T-helper 1 cell (primary cell): ENCODE measurements at places on chromosomes 3 and 15.

GRCh38 chr3:45208586-45208985, 17.5 kb downstream of the TMEM158 start:
- peak; percentile 51 for DNase-seq

- DNase-seq, result no peak
Observed at GRCh38 chr3:183434992-183435391, 6.6 kb upstream of the MCF2L2 start.

GRCh38 chr3:109028753-109029152, 75.1 kb upstream of the GUCA1C start:
- DNase-seq, result no peak

DNA sequence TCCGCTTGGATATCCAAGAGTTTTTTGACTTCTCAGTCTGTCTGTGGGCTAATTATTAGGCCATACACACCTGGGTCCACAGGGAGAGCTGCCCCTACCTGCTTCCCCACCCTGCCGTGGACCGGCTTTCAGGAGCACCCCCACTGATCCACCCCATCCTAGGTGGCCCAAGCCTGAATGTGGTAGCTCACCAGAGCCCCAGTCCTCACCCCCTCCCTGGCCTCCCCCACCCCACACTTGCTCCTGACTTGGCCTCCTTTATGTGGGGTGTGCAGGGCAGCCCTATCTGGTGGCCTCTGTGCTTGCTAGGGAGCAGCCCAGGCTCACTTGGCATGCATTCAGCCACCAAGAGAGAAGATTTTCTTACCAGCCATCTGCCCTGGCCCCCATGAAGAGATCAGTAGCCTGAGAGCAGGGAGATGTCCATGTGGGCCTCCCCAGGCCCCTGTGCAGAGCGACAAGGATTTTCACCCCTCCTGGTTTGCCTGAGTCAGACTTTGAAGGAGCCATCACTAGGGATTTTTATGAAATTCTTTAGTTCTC, 11.2 kb downstream of the LRRK1 start:
- DNase-seq, result no peak
